Glutamatergic neuron (in vitro differentiated cells): ENCODE measurements at places on chromosomes 7 and 10. TPM values are rescaled to one million over a fixed set of nuclear protein-coding genes. Genes with fewer than 3 reads are reported as not detected.

AQP1 gene
- not detected for total RNA-seq

ANKRD2 gene
- not detected for total RNA-seq

SH3PXD2A gene
- total RNA-seq, result 16.7 TPM

LUC7L2 gene
- total RNA-seq, result 83.4 TPM

LBX1 gene
- not detected for total RNA-seq

FGFR2 gene
- 7.4 TPM for total RNA-seq

ZMIZ1 gene
- total RNA-seq, result 230 TPM

CYP2C8 gene
- total RNA-seq, result 3.2 TPM

PRXL2A gene
- 164 TPM for total RNA-seq

PHTF2 gene
- 15.1 TPM for total RNA-seq

GIMAP1 gene
- not detected for total RNA-seq

ZNF425 gene
- total RNA-seq, result 6.5 TPM

AVL9 gene
- 46.8 TPM for total RNA-seq

BZW2 gene
- 86.7 TPM for total RNA-seq

MYL7 gene
- 7.6 TPM for total RNA-seq

SHTN1 gene
- total RNA-seq, result 54.8 TPM

CHN2 gene
- total RNA-seq, result 63.2 TPM

PLAU gene
- 0.59 TPM for total RNA-seq

HDAC9 gene
- total RNA-seq, result 94.8 TPM

LRRTM3 gene
- total RNA-seq, result not detected

NEUROG3 gene
- not detected for total RNA-seq

LAMB1 gene
- total RNA-seq, result 326 TPM

SUN3 gene
- total RNA-seq, result not detected

NKX1-2 gene
- 0.59 TPM for total RNA-seq

SPAG6 gene
- total RNA-seq, result not detected

CUZD1 gene
- 2.4 TPM for total RNA-seq

ELFN1 gene
- 40.0 TPM for total RNA-seq

SLC13A4 gene
- total RNA-seq, result not detected

GDF10 gene
- not detected for total RNA-seq

ZNF92 gene
- total RNA-seq, result 24.6 TPM

OPN1SW gene
- total RNA-seq, result not detected

MRC1 gene
- total RNA-seq, result 7.9 TPM

C10orf53 gene
- 0.25 TPM for total RNA-seq

EFCAB10 gene
- not detected for total RNA-seq

RNF148 gene
- total RNA-seq, result not detected

TUBB8 gene
- 1.1 TPM for total RNA-seq

COL1A2 gene
- 6.8 TPM for total RNA-seq

TEX36 gene
- total RNA-seq, result not detected

TAS2R5 gene
- total RNA-seq, result 1.3 TPM

GPR26 gene
- 0.10 TPM for total RNA-seq

RBP4 gene
- total RNA-seq, result not detected

CFAP43 gene
- total RNA-seq, result 0.44 TPM

TAS2R4 gene
- 1.0 TPM for total RNA-seq

CFAP69 gene
- 0.71 TPM for total RNA-seq

CPA4 gene
- not detected for total RNA-seq

STAG3 gene
- 1.1 TPM for total RNA-seq

BTBD16 gene
- 0.98 TPM for total RNA-seq

DGKB gene
- 57.8 TPM for total RNA-seq

AEBP1 gene
- total RNA-seq, result 35.4 TPM

CALML5 gene
- total RNA-seq, result not detected

PPIA gene
- 1,460 TPM for total RNA-seq
